ENCODE measurements at places on chromosomes 11 and 22.
A peak's percentile ranks its signal among the peaks of the same experiment; 100 is the strongest.

DNA sequence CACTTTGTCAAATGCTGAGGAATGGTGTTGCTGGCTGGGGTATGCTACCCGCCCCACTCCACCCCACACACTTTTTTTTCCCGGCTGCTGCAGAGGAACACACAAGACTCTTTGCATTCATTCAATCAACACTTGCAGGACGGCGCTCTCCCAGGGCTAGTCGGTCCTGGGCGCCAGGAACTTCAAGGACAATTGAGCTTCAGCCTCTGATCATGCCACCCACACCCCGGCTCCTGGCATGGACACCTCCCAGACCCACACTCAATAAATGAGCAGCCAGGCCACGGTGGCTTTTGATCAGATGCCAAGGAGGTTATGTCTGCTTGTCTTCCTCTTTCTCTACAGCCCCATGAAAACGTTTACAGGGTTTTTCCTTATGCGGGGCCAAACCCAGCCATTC lies 19.8 kb downstream of the TPST2 start:
- DNase-seq: no peak

- DNase-seq: no peak
Observed at GRCh38 chr11:13249992-13250391, 27.6 kb upstream of the BMAL1 start.

GRCh38 chr11:131688048-131688693 lies 317.8 kb downstream of the NTM start:
- DNase-seq: no peak

DNA sequence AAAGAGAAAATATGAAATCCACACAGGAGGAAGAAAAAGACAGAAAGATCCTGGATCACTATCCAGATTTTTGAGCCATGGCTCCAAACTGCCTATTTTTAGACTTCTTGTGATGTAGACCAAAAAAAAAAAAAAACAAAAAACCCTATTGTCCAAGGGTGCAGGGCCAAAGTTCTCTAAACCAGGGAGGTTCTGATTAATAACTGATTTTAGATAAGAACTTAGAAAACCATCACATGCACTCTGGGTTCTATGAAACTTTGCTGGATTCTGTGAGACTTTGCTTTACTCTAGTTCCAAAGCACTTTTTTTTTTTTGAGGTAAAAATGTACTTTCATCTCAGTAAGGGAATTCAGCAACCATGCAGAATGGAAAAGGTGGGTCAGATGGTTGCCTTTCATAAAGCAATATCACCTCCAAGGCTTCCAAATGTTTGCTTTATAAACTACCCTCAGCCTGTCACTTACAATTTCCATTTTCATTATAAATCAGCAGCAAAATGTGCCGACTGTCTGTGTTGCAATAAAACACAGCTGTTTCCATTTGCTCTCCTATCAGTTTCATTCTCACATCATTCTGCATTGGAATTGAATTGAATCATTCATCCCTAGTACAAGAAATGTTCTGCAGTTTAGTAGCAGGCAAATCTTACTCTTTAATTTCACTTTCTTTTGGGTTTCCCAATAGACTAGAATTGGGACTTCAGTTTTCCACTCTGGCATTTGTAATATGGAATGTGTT lies 1584.3 kb upstream of the RAG2 start:
- DNase-seq: no peak

DNA sequence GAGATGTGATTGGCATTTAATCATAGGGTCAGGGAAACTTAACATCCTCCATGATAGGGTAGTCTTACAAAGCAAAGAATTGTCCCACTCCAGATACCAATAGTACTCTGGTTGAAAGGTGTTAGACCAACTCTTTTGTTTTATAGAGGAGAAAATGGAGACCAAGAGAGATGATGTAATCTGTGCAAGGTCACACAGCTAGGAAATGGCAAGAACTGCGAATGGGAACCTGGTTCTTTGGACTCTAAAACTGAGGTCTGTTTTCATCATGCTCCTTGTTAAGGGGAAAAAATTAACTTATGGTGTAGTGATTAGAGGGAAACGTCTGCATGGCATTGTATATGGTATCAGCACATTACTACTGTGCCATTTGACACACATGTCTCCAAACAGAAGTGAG lies 171.1 kb downstream of the COMMD9 start:
- DNase-seq: no peak

GRCh38 chr22:20955548-20955947 lies 11.5 kb upstream of the AIFM3 start:
- DNase-seq: no peak

DNA sequence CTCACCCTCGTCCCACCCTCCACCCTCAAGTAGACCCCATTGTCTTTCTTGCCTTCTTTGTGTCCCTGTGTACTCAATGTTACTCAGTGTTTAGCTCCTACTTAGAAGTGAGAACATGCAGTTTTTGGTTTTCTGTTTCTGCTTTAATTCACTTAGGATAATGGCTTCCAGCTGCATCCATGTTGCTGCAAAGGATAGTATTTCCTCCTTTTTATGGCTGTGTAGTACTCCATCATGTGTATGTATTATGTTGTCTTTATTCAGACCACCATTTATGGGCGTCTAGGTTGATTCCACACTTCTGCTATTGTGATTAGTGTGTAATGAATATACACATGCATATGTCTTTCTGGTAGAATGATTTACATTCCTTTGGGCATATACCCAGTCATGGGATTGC lies 73.6 kb downstream of the SIK2 start:
- DNase-seq: no peak

GRCh38 chr11:114774599-114775361 lies 96.5 kb downstream of the NXPE2 start:
- no peak for DNase-seq

- DNase-seq: no peak
Observed at GRCh38 chr11:64080390-64080789, 44.7 kb downstream of the FLRT1 start.

DNA sequence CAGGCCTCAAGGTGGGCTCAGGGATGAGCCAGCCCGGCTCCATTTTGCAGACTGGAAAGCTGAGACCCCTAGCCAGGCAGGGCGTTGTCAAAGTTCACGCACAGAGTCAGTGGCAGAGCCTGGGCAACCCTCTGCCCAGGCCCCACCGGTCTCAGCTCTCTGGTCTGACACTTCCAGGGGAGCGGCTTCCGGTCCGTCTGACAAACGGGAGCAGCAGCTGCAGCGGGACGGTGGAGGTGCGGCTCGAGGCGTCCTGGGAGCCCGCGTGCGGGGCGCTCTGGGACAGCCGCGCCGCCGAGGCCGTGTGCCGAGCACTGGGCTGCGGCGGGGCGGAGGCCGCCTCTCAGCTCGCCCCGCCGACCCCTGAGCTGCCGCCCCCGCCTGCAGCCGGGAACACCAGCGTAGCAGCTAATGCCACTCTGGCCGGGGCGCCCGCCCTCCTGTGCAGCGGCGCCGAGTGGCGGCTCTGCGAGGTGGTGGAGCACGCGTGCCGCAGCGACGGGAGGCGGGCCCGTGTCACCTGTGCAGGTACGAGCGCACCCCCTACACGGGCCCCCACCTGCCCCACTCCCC lies 36.0 kb downstream of the CD6 start:
- DNase-seq: peak; percentile 51

DNA sequence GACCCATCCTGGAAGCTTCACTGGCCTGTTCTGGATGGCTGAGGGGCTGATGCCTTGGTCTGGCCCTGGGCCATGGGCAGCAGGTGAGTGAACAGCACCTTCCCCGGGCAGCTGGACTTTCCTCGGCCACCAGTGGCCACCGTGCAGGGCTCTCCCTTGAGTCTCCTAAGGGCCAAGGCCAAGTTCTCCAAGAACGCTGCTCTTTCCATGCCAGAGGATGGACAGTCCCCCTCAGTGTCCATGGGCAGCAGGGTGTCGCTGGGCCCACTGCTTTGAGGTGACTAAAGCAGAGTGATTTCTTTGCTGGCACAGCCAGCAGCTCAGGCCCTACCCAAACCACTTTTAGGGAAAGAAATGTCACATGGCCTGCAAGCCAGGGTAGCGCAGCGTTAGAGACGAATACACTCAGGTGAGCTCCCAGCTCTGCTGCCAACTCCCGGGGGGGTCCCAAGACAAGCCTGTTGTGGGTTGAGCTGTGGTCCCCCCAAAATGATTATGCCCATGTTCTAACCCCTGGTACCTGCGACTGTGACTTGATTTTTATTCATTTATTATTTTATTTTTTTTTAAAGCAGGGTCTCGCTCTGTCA lies 3.3 kb upstream of the CARS1 start:
- no peak for DNase-seq

- DNase-seq: no peak
Observed at GRCh38 chr11:73320763-73321603, 12.9 kb downstream of the ARHGEF17 start.

DNA sequence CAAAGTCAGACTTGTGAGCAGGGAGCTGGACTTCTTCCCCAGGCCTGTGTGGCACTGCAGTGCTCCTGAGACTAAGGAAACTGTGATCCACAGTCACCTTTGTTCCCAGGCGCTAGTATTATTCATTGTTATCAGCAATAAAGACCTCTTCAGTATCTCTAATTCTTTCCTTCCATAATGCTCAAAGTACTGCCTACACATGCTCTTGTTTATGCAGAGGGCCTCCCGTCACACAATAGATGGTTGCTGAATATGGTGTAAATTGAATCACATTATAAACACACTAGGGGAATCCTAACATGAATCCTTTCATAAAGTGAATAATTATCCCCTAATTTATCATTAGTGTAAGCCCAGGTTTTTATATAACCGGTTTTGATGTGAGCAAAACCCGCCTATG lies 493.3 kb downstream of the BUD13 start:
- DNase-seq: no peak

DNA sequence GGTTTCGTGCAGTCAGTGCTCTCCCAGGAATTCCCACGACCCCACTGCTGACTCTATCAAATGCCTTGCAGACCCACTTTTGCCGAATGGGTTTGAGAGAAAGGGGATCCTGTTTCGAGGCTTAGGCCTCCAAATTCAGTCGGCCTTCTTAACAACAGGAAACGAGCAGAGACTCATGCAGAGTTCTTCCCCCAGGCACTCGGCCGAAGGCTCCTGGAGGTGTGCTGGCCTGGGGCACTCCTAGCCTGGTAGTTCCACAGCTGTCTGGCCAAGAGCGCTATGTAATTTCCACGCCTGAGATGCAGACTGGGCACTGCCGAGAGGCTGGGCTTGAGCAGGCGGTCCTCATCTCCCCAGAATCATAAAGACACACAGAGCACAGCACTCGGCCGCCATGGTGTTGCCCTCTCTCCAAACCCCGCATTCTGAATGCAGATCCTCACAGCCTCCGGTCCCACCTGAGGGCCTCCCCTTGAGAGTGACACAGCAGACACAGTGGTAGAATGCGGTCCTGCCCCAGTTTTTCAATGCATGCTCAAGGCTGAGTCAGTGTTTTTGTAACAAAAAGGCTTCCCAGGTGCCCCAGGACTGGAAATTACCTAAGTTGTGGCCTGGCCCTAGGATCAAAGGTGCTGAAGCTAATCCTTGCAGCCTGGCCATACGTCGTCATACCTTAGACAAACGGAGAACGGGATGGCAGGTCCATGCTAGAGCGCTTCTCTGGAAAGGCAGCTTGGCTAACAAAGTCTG lies 30.2 kb upstream of the BID start:
- no peak for DNase-seq

DNA sequence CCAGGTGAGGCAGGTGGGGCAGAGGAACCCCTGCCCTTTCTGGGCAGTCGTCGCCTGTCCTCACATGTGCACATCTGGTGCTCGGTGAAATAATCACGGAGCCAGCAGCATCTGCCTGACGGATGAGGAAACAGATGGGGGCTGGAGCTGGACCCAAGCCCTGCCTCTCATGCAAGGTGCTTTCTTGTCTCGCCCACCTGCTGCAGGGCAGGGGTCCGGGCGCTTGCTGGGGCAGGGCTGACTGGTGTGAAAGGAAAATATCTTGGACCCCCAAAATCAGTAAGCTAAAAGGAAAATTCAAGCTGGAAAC lies 3.3 kb downstream of the ALDH3B2 start:
- no peak for DNase-seq

- no peak for DNase-seq
Observed at GRCh38 chr22:41442240-41442792, 4.3 kb downstream of the TOB2 start.

GRCh38 chr11:74297484-74297883 lies 14.0 kb downstream of the P4HA3 start:
- no peak for DNase-seq

DNA sequence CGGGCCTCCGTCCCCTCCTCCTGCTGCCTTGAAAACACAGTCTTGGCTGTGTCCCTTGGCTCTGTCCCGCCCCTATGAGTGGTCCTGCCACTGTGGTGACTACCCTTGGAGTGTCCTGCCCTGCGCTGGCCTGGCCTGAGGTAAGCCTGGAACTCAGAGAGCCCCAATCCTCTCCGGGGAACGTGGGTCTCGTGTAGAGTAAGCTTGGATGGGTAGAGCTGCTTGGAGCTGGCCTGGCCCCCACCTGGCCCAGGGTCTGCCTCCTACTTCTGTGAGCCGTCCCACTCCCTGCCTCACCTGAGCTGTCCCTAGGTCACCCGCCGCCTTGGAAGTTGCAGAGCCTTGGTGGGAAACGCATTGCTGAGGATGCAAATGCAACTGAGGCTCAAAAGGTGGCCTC lies 347.1 kb downstream of the CTTN start:
- DNase-seq: no peak

- no peak for DNase-seq
Observed at GRCh38 chr11:94700622-94701021, 67.5 kb upstream of the AMOTL1 start.

- no peak for DNase-seq
Observed at GRCh38 chr11:36109850-36110606, 166.2 kb downstream of the LDLRAD3 start.

DNA sequence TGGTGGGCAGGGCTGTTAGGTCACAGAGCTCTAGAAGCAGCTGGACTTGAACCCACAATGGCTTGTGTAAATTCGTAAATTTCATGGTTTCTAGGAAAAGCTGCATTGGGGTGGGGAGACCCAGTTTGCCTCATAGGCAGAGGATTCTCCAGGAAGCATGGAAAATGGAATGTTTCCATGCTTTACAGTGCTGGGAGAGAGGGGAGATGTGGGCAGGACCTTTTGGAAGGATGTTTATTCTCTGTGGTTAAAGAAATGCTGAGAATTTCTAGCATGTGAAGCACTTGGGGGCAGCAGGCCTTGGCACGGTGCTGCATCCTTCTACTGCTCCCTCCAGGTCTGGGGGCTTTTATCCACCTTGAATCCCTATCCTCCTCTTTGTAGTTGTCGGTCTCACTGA lies 46.3 kb downstream of the TRAF6 start:
- no peak for DNase-seq

- no peak for DNase-seq
Observed at GRCh38 chr22:20653012-20653794, 120.7 kb upstream of the SERPIND1 start.

DNA sequence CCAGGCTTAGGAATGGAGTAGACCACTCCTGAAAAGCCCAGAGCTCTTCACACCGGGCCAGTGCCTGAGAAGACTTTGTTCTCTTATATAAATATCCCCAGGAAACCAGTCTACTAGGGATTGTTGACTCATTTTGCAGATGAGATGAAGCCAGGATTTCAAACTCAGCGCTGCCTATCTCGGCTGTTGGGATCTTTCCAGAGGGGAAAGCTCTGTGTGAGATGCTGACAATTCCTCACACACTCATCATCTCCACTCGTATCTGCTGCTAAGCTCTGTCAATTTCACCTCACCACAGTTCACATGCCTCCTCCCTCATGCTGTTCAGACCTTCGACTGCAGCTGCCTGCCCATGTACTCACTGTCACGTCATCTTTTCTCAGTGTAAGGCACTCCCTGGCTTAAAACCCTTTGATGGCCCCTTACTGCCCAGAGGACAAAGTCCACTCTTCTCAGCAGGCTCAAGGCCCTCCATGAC lies 12.5 kb downstream of the USH1C start:
- no peak for DNase-seq
